EH (cell line): ENCODE measurements at places on chromosomes 16 and 17.
A peak's percentile ranks its signal among the peaks of the same experiment; 100 is the strongest.

GRCh38 chr17:1573932-1574696 is 11.5 kb upstream of the PITPNA start:
- DNase-seq, result peak; percentile 75

- no peak for DNase-seq
Measured at GRCh38 chr17:57413848-57414651, 157.7 kb downstream of the MSI2 start.

DNA sequence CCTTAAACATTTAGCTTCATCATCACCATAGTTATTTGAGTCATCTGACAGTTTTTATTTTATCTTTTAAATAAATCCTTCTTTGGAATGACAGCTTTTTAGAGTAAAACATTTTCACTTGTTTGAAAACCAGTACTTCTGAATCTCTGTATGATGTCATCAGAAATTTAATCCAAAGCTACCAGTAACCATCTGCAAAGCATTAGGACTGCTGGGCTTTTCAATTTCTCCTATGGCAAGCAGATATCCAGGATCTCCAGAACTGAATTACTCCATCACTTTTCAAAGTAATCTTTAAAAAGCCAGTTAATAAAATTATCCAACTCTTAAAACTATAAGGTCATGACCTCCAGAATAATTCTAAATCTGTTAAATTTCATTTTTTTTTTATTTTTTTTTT is 51.5 kb downstream of the CHCT1 start:
- DNase-seq, result peak; percentile 21

GRCh38 chr17:74592087-74592990 is at the start of gene CD300LD:
CD300LD (minus strand) TSS chr17:74592283; CDS start chr17:74592202, 81 bp downstream.
- no peak for DNase-seq

GRCh38 chr16:51576498-51577195 is 425.6 kb upstream of the SALL1 start:
- no peak for DNase-seq

DNA sequence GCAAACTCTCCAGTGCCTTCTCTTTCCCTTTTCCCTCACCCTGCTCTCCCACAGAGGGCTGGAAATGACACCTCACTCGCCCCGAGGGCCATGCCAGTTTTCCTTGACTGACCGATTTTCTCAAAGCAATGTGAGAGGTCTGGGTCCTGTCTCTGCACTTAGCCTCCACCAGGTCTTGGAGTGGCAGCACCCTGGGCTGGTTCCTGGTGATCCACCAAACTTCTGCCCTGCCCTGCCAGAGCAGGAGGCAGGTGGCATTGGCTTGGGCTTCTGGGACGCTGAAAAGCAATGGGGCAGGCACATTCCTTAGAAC is 97.5 kb downstream of the RAB11FIP4 start:
- no peak for DNase-seq

DNA sequence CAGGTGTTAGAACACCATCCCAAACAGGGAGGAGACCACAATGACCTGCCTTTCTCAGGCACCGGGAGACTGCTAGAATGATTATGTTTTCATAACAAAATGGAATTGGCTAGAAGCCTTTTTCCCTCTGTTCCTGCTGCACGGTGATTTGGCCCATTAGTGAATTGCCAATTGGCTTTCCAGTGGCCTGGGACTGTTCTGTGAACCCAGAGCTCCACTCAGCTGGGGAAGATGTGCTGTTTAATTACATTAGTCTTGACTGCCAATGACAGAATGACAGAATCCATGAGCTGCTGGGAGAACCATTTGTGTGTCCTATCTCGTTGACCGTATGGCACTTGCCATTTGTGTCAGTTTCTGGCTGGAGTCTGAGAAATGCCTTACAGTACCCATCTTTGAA is 242.9 kb downstream of the CDH11 start:
- DNase-seq, result no peak
